ENCODE measurements at places on chromosomes 12 and 14. TPM values are rescaled to one million over a fixed set of nuclear protein-coding genes. Genes with fewer than 3 reads are reported as not detected.

DNA sequence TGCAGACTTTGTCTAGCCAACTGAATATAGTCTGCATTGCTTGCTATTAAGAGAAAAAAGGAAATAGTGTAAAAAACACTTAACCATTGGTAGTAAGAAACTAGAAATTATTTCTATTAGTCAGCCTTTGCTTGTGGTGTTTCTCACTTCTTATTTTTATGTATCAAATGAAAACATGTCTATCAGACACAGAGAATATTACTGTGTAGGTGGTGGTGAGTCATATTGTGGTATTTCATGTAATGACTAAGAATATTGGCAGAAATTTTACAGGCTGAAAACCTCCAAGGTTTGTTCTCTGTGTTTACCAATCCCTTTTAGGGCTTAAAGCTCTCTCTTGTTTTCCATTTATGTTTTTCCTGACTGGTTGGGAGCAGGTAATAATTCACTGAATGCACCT is 87.2 kb downstream of the DAAM1 start:
- H3K4me3 ChIP-seq = no peak overlapping the region
- H3K27me3 ChIP-seq = no peaks in the 10 kb centered on the region
- H3K36me3 ChIP-seq = no peaks in the 10 kb centered on the region
- no peak overlapping the region for H3K27ac ChIP-seq
- DNase-seq = no peak

DNA sequence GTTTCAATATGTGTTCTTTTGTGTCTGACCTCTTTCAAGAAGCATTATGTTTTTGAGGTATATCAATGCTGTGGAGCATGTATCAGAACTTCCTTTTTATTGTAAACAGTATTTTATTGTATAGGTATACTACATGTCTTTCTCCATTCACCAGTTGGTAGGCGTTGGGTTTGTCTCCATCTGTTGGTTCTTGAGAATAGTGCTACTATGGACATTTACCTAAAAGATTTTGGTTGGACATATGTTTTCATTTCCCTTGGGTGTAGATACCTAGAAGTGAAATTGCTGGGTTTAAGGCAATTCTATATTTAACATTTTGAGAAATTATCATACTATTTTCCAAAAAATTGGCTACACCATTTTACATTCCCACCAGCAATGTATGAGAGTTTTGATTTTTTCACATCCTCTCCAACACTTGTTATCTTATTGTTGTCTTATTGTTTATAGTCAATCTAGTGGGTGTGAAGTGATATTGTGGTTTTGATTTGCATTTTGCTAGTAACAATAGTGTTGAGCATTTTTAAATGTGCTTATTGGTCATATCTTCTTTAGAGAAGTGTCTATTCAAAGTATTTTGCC is 409.2 kb downstream of the IPO8 start:
- DNase-seq = no peak
- H3K4me1 ChIP-seq = no peaks in the 10 kb centered on the region
- no peak overlapping the region for H3K4me3 ChIP-seq
- H3K27me3 ChIP-seq = no peaks in the 10 kb centered on the region
- no peaks in the 10 kb centered on the region for H3K36me3 ChIP-seq

DNA sequence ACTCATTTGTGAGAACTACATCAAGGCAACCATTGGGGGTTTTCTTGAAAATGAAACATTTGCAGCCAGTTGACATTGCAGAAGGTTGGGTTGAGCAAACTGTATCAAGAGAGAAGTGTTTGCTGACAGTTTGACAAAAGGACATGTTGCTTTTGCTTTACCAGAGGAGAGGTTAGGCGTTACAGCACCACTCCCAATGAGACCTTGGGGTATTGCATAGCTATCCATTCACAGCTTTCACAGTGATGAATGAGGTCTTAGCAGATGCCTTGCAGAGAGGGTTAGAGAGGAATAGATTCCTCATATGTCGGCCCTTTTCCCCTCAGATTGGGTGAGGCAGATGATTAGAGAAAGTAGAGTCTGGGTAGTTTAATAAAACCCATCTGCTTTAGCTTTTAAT is 988.9 kb upstream of the FLRT2 start:
- H3K27me3 ChIP-seq = no peaks in the 10 kb centered on the region
- no peak for DNase-seq
- H3K4me1 ChIP-seq = no peaks in the 10 kb centered on the region
- no peaks in the 10 kb centered on the region for H3K36me3 ChIP-seq
- H3K27ac ChIP-seq = no peak overlapping the region
- H3K4me3 ChIP-seq = no peak overlapping the region

GRCh38 chr12:41287500-41288141 is 99.5 kb downstream of the PDZRN4 start:
- H3K27me3 ChIP-seq = no peaks in the 10 kb centered on the region
- no peak overlapping the region for H3K4me3 ChIP-seq
- no peak for DNase-seq
- H3K36me3 ChIP-seq = no peaks in the 10 kb centered on the region
- no peaks in the 10 kb centered on the region for H3K4me1 ChIP-seq

DNA sequence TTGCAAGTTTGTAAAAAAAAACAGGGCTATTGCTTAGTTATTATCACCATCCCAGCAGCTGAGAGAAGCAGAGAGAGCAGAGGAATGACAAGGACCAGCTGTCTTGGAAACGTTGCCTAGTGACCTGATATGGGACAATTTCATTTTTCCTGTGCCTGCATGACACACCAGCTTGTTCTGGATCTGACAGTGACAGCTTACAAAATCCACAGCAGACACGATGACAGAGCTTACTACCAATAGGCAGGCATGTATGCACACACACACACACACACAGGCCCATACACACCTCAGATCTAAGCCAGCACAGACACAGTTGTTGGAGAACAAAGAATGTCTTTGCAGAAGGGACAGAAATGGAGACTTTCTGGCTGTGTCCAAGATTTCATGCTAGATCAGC is 25.4 kb downstream of the HSPB8 start:
- no peak overlapping the region for H3K27ac ChIP-seq
- H3K36me3 ChIP-seq = no peaks in the 10 kb centered on the region
- H3K4me3 ChIP-seq = no peak overlapping the region
- no peaks in the 10 kb centered on the region for H3K27me3 ChIP-seq

DNA sequence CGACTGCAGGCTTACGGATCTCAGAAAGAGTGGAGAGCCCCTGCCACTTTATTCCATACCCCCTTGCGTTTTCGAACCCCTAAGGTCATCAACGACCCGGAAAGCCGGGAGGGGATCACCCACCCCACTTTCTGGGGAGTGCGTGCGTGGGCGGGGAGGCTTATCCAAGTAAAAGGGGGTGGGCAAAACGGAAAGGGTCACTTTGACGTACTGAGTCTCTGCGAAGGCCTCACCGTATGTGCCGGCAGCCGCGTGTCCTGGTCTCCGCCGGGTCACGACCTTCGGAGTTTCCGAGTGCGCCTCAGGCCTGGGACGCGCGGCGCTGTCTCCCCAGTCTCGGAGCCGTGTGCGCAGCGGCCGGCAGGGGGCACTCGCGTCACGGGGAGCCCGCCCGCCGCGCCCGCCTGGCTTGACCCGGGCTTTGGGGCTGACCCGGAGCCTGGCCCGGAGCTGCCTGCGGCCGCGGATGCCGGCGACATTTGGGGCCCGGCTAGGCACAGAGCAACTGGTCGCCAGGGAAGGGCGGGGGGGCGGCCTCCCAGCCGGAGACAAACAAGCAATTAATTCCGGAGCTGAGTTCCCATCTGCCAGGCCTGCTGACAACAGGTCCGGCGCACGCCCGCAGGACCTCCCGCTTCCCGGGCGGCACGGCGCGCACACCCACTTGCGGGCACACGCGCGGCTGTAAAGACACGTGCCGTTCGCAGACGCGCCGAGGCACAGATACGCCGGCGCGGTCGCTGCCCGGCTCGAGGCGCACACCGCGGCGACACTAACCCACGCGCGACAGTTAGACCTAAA is 890 bp upstream of the KIF26A start:
- H3K4me3 ChIP-seq = no peak overlapping the region
- H3K4me1 ChIP-seq = peaks cover 26% of the 10 kb centered on the region
- H3K27me3 ChIP-seq = no peaks in the 10 kb centered on the region
- H3K27ac ChIP-seq = no peak overlapping the region
- peak; percentile 72 for DNase-seq

Gene BICD1
- 93.1 TPM for total RNA-seq

Gene NCOR2
- total RNA-seq = 144 TPM

Gene KRT84
- not detected for total RNA-seq

Data from B cell (primary cell).